Gastroesophageal sphincter (tissue), 4 donors: ENCODE measurements at places on chromosomes 2 and 18. TPM values are rescaled to one million over a fixed set of nuclear protein-coding genes. Genes with fewer than 3 reads are reported as not detected.
A peak's percentile ranks its signal among the peaks of the same experiment; 100 is the strongest.

Gene ITGB6
- not detected for total RNA-seq

Gene CFAP65
- not detected for total RNA-seq

Gene SERPINB4
- total RNA-seq, result 1.9 TPM

Gene LYG1
- total RNA-seq, result not detected

Gene REG3G
- total RNA-seq, result not detected

Gene GALR1
- total RNA-seq, result 0.35 TPM

Gene MOGAT1
- not detected for total RNA-seq

Gene PSMA8
- total RNA-seq, result not detected

Gene BOLL
- not detected for total RNA-seq

Gene HOXD1
- not detected for total RNA-seq

Gene KRTCAP3
- total RNA-seq, result 0.94 TPM

Gene CYP27A1
- 20.9 TPM for total RNA-seq

Gene C18orf63
- not detected for total RNA-seq

Gene TBR1
- not detected for total RNA-seq

Gene TUBA4B
- total RNA-seq, result not detected

Gene ITM2C
- total RNA-seq, result 70.2 TPM

Gene MBOAT2
- total RNA-seq, result 27.0 TPM

Gene UGT1A8
- not detected for total RNA-seq

DNA sequence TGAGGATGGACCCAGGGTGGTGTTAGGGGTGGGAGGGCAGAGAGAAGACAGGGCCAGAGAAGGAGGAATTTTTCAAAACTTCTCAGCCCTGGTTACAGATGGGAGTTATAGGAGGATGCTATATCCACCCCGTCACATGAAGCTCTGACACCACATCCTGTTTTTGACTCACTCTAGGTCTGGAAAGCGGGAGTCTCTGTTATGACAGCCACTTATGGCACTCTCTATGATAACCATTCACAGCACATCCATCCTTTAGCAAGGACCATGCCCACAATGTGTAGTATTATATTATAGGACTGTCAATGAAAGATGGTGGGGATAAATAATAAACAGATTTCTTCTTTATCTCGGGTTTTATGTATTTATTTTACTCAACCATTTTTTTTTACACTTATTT, 461.2 kb downstream of the CDH2 start:
- no peak for ATAC-seq

- ATAC-seq, result no peak
These were observed 209.2 kb upstream of the SYT4 start for GRCh38 chr18:43486462-43486861.

- no peak for ATAC-seq
These were observed 46.9 kb downstream of the MAP4K3 start for GRCh38 chr2:39390216-39390615.

DNA sequence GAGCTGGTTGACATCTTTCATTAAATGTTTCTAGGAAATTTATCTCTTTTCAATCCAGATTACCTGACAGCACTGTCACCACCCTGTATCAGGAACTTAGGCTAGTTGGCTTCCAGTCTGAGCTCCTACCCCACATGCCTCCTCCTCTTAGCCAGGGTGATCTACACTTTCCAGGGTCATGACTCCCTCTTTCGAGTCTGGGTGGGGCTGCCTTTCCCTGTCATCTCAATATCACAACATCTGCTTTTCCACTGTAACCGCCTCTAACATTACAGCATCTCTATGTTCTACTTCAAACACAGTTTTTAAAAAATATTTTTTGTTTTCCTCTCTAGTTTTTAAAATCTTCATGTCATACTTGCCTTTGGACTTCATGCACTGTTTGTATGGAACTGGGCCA, 129.2 kb downstream of the RBMS1 start:
- ATAC-seq, result peak; percentile 57

GRCh38 chr2:70347831-70348230, 46.0 kb upstream of the FAM136A start:
- ATAC-seq, result no peak

- ATAC-seq, result peak; percentile 13
These were observed 298.5 kb downstream of the ZNF521 start for GRCh38 chr18:25053466-25053865.

- no peak for ATAC-seq
These were observed 1436.4 kb downstream of the SUCLG1 start for GRCh38 chr2:83022631-83023210.

DNA sequence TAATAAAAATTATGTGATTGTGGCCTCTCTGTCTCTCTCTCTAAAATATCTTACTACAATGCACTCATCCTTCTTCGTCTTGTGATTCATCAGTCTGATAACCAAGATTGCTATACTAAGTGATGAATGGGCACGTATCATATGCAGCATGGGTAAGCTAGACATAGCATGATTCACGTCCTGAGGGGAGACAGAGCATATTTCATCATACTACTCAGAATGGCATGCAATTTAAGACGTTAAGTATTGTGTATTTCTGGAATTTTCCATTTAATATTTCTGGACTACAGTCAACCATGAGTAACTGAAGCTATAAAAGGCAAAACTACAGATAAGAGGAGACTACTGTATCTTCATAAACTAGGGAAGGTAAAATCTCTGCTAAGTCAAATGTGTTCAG, 97.0 kb upstream of the CD226 start:
- no peak for ATAC-seq

GRCh38 chr2:71826299-71826698, 321.4 kb downstream of the CYP26B1 start:
- ATAC-seq, result no peak

GRCh38 chr2:27335311-27335710, 12.4 kb upstream of the MPV17 start:
- ATAC-seq, result no peak

DNA sequence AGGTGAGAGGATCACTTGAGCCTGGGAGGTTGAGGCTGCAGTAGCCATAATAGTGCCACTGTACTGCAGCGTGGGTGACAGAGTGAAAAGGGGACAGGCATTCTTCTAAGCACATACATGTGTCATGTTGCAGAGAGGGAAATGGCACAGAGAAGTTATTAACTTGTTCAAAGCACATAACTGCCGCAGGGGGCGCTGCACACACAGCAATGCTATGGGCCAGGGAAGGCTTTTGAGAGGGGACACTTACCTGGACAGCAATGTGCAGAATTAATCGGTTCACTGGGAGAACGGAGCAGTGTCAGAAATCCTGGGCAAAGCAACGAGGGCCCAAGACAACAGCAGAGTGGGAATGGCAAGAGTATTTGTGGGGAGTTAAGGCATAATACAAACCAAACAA, 2.4 kb downstream of the SCYGR8 start:
- no peak for ATAC-seq

- ATAC-seq, result no peak
These were observed 265.4 kb downstream of the SS18 start for GRCh38 chr18:25825056-25825455.

- ATAC-seq, result no peak
These were observed 218.7 kb downstream of the ARHGAP15 start for GRCh38 chr2:143347901-143348414.

- ATAC-seq, result no peak
These were observed 118.6 kb upstream of the LRATD1 start for GRCh38 chr2:14513903-14514302.

- ATAC-seq, result no peak
These were observed 215.1 kb downstream of the ALK start for GRCh38 chr2:29706171-29706720.

DNA sequence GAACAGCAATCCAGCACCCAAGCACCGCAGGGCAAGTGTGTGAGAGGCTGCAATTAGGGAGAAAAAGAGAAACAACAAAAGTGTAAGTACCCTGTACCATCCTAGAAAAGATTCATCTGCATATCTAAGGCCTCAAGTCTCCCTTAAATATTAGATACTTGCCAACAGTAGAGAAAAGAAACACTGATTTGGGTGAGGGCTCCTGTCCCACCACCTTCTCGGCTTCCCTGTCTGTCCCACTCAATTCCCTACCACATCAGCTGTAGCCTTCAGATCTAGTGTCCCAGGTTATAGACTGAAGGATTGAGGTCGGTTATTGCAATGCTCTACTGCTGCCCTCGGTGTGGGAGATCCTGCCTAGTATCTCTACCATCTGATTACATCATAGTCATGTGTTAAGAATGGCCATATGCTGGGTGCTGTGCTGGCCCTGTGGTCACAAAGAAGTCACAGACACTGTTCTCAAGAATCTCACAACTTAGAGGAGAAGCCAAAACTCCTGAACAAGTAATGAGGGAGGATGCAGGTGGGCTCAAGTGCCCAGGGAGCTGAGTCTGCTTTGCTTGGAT, 2.5 kb downstream of the RAX start:
- ATAC-seq, result no peak

DNA sequence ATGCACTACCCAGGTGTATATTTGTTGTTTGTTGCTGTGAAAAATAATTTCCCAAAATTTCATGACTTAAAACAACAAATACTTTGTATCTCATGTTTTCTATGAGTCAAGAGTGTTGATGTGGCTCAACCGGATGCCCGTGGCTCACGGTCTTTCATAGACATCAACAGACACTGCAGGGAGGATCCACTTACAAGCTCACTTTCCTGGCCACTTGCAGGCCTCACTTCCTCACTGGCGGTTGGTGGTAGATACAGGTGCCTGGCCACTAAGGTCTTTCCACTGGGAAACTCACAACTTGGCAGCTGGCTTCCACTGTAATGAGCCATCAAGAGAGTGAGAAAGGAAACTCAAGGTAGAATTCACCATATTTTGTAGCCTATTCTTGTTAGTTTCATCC, 662.9 kb downstream of the IRS1 start:
- no peak for ATAC-seq

DNA sequence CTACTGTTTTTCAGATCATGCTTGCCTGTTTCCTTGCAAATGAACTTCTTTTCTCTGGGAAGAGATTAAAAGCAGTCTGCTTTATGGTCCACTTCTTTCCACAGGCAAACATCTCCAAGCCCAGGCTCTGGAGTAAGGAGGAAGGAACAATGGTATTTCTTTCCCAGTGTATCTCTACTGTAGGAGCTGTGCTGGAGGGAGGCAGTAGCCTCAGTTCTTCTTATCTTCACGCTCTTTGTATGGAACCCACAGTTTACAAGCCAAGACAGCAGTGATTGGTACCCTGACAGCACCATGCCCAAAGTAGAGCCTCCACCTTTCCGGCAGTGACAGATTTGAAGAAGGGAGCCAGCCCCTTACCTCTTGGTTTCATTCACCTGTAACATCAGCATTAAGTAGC, 35.2 kb downstream of the SPOPL start:
- no peak for ATAC-seq

- ATAC-seq, result no peak
These were observed 6.3 kb upstream of the EN1 start for GRCh38 chr2:118853651-118854291.

DNA sequence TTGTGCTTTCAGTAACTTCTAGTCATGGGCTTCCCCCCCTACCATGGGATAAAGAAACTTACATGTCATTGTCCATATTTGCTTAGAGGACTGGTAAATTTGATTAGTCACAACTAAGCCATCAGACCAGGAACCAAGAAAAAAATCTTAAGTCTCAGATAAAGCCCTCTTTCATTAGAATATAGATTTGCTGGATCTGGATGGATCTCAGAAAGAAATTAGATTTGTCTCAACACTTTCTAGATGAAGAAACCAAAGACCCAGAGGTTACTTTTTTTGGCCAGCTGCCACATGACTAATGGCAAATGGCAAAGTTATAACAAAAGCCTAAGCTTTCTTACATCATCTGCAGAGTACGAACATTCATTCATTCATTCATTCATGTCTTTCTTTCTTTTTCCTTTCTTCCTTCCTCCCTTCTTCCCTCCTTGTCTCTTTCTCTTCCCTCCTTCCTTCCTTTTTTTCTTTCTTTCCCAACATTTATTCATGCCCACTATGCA, 60.2 kb downstream of the CDCA7 start:
- ATAC-seq, result no peak

- ATAC-seq, result peak; percentile 46
These were observed 1.3 kb upstream of the CLIP4 start for GRCh38 chr2:29113891-29114321.

DNA sequence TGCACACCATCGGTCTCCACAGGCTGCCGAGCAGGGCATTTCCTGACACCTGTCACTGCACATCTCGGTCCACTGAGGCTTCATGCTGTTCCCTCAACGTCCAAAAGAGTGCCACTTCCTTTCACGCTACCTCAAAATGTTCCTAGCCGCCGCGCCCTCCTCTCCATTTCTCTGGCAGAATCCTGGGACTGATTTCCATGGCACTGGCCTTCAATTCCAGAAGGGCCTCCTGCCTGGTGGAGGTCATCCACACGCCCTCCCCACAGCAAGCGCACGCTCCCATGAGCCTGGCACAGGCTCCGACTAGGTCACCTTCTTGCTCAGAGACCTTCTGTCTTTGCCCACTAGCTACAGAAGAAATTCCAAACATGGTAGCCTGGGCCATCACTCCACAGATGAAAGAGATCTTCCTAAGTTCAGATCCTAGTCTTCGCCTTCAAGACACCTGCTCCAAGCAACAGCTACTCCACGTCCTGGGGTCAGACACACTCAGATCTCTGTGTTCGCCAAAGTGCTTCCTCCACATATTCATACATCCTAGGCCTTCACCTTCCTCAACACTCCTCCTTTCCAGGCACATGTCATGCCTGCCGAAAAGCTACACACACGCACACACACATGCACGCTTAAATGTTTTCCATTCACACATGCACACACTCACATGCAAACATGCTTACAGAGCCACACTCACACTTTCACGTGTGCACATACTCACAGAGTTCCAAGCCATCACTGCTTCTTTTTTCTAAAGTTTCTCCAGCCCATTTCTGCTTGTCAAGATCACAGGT, 94.0 kb downstream of the PXDN start:
- no peak for ATAC-seq

DNA sequence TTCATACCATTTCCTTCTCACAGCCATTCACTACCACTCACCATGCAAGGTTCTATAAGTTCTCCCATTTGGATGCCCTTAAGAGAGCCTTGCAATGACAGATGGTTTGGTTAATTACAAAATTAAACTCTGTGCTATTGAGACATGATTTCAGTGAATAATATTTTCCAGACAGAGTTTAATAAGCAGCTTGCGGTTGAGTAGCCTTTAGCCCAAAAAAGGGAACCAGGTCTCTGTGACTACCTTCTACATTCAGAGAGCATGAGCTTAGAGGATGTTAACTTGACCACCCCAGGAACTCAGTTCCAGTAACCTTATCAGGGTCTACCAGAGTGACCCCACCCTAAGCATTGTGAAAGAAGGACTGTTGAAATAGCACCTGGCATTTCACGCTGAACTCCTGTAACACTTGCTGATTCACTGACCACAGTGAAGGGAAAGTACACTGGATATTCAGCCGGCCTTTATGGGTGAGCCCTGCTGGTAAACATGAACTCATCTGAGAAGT, 1173.1 kb upstream of the ZEB2 start:
- no peak for ATAC-seq

DNA sequence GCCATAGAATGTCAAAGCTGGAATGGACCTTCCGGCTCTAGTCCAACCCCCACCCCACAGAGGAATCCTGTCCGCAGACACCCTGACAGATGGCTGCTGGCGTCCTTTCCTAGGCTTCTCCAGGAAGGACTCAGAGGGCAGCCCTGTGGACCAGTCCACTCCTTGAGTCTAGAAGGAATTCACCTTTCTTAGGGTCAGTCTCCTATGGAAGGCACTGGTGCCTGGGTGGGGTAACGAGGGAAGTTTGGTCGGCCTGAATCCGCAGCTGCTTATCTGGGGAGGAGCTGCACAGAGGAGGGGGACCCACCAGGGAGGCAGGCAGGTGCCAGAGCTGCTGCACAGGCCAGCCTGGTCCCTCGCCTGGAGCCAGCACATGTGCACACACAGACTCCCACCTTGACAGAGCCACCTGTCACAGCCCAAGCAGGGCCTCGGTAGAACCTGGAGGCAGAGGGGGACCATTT, 2.5 kb downstream of the DNMT3A start:
- ATAC-seq, result no peak

- ATAC-seq, result no peak
These were observed 431.8 kb upstream of the SPHKAP start for GRCh38 chr2:228613133-228613850.

- no peak for ATAC-seq
These were observed 18.8 kb downstream of the FSIP2 start for GRCh38 chr2:185757356-185757755.
